ENCODE measurements at places on chromosomes 11 and 22.
A peak's percentile ranks its signal among the peaks of the same experiment; 100 is the strongest.

GRCh38 chr22:29722151-29722550, 2.3 kb downstream of the CABP7 start:
- DNase-seq = no peak

DNA sequence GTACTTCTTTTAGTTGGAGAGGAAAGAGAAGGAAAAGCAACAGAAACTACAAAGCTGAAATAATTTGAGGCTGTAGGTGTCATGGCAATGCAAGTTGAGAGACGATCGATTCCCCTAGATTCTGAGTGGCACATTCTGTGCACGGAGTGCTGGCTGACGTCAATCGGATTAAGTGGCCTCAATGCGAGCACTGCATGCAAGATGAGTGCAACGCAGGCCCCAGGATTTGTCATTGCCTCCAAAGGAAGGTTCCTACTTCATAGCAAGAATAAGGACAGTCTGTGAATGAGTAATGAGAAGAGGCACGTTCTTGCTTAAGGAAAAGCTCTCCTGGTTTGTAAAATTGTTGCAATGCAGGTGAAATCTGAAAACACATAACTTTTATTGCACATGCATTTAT, 892.4 kb downstream of the KCNA4 start:
- no peak for DNase-seq

DNA sequence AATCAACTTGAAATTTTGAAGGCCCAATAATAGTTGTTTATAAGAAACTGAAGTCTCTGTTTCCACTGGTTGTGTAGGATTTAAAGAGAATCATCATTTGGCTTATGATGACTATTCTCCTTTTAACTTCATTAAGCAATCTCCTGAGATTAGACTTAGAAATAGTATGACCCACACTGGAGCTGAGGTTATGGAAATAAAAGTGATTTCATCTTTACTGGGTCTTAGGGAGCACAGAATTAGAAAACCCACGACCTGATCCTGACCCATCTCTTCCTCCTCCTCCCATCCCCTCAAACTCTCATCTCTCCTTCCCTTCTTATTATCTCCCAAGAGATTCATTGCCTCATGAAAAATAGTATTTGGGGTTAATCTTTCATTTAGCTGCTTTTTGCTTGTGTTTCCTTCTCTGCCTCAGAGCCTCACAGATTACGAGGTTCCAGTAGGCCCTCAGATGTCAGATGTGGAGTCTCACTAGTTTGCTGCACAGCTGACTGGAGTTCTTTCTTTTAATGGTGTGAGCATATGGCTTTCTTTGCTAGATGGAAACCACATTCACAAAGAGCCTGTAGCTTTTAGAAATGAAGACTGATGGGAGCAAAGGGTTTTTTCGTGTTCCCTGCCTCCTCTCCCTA, 85.0 kb downstream of the ALX4 start:
- DNase-seq = no peak

DNA sequence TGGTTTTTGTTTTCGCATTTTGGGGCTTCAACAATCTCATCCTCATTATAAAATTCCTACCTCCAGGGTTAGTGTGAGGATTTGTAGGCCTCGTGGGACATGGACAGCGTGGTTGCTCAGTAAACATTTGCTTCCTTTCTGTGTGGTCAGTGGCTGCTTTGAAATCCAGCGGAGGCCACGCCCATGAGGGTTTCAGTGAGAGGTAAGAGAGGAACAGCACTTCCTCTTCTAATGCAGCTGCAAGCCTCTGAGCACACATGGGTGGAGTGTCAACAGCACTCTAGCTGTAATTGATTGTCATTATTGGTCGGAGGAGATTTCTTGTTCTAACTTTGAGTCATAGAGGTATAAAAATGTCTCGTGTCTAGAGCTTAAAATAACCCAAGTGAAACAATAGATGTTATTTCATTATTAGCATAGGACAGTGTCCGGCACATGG, 6.0 kb upstream of the ARHGAP42 start:
- DNase-seq = no peak

GRCh38 chr11:78828676-78829075, 254.0 kb upstream of the NARS2 start:
- DNase-seq = no peak

- no peak for DNase-seq
These were observed 1413.5 kb upstream of the RAG2 start for GRCh38 chr11:38011496-38011895.

- DNase-seq = no peak
These were observed 15.6 kb downstream of the DDX17 start for GRCh38 chr22:38490475-38490874.

DNA sequence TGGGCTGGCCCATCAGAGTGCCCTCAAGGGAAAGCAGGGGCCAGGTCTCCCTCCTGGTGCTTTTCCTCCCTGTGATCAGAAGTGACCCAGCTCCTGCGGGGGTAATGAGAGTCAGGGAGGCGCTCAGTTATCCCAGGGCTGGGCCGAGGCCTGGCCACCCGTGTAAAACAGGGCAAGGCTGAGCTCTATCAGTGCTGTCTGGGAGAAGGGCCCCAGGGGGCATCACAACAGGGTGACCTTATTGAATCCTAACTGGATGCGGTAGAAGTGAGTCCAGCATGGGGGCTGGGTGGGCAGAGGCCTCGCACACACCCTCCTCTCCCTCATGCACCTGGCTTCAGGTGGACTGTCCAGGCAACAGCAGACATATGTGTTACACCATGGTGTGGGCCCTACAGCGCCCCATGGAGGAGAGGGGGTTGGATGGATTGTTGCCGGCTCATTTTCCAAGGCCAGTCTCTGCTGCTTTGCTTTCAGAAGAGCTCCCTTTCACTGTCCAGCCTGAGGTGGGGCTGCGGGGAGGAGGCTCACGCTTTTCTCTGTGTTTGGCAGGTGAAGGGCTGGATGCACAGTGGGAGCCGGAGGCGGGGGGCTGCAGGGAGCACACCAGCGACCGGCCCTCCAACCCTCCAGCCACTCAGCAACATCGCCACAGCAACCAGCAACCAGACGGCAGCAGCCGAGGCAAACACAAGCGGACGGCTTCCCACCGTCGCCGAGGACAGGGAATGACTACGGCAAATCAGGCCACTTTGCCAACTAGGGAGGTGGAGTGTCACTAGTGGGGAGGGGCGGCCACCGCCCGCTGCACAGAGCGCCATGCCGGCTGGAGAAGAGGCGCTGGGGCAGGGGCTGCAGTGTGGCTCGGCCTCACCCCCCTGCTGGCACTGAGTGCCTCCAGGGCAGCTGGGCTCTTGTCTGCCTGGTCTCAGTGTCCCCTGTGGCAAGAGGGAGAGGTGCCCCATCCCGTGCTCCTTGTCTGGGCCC, 24.7 kb downstream of the GNAZ start:
- no peak for DNase-seq

GRCh38 chr22:41976070-41976901, 7.0 kb downstream of the SEPTIN3 start:
- DNase-seq = no peak

GRCh38 chr22:41448189-41448808, 1.7 kb upstream of the TOB2 start:
- peak; percentile 53 for DNase-seq

GRCh38 chr11:134052395-134052987, 16.4 kb upstream of the JAM3 start:
- no peak for DNase-seq

Data from stimulated activated CD8-positive, alpha-beta memory T cell treated with anti-CD3 and anti-CD28 coated beads, Interleukin-15, amount 100 ng/mL, for 24 hours (primary cell).